ENCODE measurements at places on chromosomes 4 and X.
A peak's percentile ranks its signal among the peaks of the same experiment; 100 is the strongest.

- DNase-seq: no peak
Observed at GRCh38 chrX:53031380-53031779, 17.2 kb upstream of the GPR173 start.

- no peak for DNase-seq
Observed at GRCh38 chr4:54912155-54912554, 213.2 kb downstream of the KDR start.

DNA sequence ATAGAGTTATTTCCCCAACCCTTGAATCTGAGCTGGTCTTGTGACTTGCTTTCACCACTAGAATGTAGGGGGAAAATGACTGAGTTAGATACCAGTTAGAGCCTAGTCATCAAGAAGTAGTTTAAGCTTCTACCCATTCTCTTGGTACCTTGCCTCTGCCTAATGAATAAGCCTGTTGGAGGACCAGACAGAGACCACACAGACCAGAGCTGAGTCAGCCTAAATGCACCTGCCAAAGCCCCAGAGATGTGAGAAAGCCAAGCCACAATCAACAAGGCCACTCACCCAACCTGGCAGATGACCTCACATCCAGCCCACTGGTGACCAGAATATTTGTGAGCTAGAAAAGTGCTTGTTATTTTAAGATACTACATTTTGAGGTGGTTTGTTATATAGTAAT lies 85.2 kb upstream of the DCLK2 start:
- no peak for DNase-seq

- peak; percentile 4 for DNase-seq
Observed at GRCh38 chr4:154018659-154019058, 229.8 kb upstream of the SFRP2 start.

- DNase-seq: no peak
Observed at GRCh38 chr4:93648258-93648657, 180.3 kb upstream of the ATOH1 start.

GRCh38 chr4:70688795-70689231 lies 481 bp downstream of the UTP3 start:
- no peak for DNase-seq

DNA sequence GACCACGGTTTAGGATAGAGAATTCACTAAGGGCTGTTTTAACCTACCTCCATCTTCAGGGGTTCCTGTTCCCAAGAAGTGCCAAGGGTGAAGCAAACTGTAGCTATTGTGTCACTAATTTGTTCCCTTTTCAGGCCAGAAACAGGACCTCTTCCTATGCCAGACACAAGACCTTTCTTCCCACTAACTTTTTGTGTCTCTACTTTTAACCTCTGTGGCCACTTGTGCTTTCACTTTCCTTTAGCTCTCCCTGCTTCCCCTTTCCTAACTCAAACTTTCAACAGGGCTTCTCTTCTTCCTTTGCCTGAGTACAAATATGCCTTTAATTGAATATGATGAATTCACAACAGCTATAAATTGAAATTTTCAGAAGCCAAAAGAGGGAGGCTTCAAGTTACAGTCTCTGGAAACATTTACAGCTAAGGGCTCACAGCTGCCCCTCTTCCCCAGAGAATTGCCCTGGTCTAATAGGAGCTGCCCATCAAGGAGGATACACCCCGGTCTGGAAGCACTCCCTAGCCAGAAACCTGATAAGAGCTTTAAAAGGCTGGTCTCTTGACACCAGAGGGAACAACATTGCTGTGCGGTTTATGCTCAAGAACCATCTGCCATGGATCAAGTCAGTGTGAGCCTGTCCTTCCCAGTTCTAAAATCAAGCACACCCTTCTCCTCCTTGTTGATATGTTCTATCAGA lies 61.7 kb upstream of the PLS3 start:
- DNase-seq: no peak

GRCh38 chr4:72564184-72564583 lies 4.8 kb downstream of the ADAMTS3 start:
- no peak for DNase-seq

DNA sequence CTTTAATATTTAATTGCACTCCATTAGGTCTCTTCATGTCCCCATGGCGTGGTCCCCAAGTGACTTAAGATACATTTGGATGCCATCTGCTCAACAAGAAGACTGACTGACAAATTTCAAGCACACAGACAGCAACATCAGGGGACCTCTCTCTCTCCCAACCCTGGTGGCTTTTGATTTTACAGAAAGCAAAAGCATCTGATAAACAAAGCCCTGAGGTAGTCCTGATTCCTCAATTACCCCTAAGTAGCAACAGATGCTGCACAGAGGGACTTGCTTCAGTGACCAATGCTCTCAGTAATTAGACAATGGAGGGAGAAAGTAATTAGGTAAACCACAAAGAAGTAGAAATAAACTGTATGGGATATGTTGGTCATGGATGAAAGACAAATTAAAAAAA lies 426.4 kb downstream of the INPP4B start:
- no peak for DNase-seq

DNA sequence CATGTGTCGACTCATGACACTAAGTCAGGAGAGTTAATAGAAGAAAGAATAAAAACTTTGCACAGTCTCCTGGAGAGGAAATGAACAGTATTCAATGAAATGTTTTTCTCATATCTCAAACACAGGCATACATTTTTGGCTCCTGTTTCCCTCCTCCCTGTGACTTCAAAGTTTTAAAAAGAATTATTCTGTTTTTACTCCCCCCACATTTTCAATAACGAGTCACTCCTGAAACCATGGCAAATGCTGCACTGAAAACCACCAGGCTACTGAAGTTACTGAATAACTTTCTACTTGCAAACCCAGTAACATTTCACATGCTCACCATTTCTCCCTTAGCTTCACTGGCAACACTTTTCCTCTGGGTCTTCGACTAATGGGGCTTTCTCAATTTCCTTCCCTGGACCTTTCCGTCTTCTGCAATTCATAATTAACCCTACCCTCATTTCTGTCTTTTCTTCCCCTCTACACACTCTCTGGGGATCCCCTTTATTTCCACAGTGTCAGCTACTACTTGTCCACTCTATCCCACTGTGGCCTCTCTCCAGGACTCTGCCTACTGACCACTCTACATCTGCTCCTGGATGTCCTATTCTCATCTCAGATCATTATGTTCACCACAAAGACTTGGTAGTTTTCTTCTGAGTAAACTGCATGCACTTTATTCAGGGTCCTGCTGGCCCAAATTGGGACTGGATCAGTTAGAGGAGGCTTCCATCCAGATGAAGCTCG lies 225.8 kb upstream of the ETNPPL start:
- no peak for DNase-seq
